Activated naive CD8-positive, alpha-beta T cell treated with anti-CD3 and anti-CD28 coated beads, Interleukin-2, amount 10 ng/mL, durations not matched to agents 7 days and 5 days (primary cell): ENCODE measurements at places on chromosomes 3 and 15. TPM values are rescaled to one million over a fixed set of nuclear protein-coding genes. Genes with fewer than 3 reads are reported as not detected.

DNA sequence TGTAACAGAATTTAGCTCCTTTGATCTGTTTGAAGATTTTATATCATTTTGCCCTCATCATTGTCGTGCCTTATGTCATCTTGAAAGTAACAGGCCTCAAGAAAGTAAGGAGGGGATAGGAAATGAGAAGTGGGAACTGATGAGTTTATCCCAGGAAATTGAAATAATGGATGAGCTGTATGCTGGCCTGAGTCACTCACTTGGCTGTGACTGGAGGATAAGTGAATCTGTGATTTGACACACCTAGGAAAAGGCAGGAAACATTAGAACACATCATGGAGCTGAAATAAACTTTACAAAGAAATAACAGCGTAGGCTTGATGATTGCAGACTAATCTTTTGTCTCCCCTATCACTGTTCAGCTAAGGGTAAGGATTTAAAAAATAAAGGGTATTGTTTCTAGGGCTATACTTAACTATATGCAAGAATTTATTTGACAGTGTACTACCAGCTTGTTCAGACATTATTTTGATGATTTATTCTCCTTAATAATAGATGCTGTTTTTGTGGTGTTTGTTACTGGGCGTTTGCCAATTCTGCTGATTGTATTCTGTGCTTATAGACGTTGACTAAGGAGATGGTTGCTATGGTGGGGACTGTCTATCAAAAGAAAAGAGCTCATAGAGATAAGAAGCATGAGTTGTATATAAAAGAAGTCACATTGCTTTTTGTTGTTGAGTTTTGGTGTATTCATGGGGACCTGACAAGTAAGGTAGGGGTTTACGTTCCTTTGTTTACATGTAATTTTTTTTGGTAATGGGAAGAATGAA, 105.6 kb upstream of the ROPN1 start:
- H3K36me3 ChIP-seq: no peaks in the 10 kb centered on the region
- H3K4me1 ChIP-seq: no peaks in the 10 kb centered on the region
- peaks cover 7% of the 10 kb centered on the region for H3K27me3 ChIP-seq
- no peak for DNase-seq

ZNF385D gene
- total RNA-seq: not detected

SCG5 gene
- 2.8 TPM for total RNA-seq

DNA sequence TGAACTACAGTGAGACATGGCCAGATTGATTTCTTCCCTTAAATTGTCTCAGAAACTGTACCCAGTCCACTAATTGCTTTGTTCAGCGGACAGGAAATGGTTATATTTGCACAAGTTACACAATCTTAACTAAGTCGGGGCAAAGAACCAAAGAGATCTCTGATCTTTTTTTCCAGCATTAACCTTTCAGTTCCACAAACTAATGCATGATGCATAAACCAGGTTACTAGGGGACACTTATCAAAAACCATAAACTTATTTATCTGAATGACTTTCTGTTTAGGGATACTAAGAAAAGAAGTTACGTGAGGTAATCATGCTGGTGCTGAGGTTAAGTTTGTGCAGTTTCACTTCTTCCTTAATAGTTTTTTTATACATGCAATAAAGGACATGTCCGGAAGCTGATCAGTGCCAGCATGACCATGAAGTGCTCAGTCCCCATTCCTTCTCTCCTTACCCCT, 22.4 kb downstream of the FNDC3B start:
- H3K36me3 ChIP-seq: peaks cover 14% of the 10 kb centered on the region
- no peak for DNase-seq
- H3K4me3 ChIP-seq: peak overlapping the region; percentile 52

DNA sequence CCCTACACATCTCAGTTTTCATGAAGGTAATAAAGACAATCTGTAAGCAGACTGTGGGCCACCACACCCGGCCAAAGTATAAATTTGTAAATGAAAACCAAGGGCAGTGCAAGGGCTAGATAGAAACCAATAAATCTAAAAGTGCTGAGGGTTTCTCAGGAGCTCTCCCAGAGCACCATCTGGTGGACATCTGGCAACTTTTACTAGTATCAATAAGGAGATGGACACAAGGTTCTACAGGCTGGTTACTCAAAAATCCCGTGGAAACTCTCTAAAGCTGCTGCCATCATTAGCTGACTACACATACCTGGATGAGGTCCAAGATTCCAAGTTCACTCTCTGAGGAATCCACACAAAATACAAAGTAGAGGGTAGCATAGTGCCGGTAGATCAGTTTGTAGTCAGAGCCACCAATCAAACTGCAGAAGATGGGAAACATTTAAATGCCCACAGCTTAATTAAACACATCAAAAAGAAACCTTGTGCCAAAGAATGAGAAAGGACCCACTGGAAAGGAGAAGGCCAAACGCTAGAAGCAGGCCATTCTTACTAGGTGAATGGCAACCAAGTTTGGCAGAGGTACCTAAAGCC, 5.5 kb downstream of the AP3S2 start:
- no peaks in the 10 kb centered on the region for H3K27me3 ChIP-seq
- H3K4me3 ChIP-seq: no peak overlapping the region
- no peak overlapping the region for H3K27ac ChIP-seq
- DNase-seq: no peak
- peaks cover 14% of the 10 kb centered on the region for H3K36me3 ChIP-seq

GRCh38 chr15:73019154-73019553, 33.1 kb upstream of the NEO1 start:
- no peak for DNase-seq
- no peaks in the 10 kb centered on the region for H3K36me3 ChIP-seq
- no peak overlapping the region for H3K27ac ChIP-seq
- peaks cover 2% of the 10 kb centered on the region for H3K4me1 ChIP-seq
- H3K27me3 ChIP-seq: peaks cover 33% of the 10 kb centered on the region

HEMK1 gene
- 102 TPM for total RNA-seq

LDHAL6B gene
- total RNA-seq: not detected

DNA sequence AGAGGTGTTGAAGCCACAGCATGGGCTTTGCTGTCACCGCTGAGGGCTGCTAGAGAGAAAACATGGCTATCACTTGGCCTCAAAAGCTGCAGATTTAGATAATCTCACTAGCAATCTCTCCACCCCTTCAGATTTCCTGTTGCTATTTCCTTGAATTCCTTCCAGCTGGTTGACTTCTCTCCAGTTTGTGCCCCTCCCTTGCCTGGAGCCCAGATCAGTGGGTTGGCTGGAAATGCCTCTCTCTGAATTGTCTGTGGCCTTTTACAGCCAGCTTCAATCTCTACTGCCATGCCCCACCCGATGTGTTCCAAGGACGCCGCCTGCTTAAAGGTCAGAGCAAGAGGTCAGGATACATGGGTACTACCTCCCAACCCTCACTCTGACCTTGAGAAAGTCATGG, 294.1 kb downstream of the NTRK3 start:
- no peak overlapping the region for H3K4me3 ChIP-seq
- H3K27me3 ChIP-seq: no peaks in the 10 kb centered on the region
- no peaks in the 10 kb centered on the region for H3K36me3 ChIP-seq
- H3K4me1 ChIP-seq: no peaks in the 10 kb centered on the region
- no peak overlapping the region for H3K27ac ChIP-seq

PRSS50 gene
- total RNA-seq: not detected

DNA sequence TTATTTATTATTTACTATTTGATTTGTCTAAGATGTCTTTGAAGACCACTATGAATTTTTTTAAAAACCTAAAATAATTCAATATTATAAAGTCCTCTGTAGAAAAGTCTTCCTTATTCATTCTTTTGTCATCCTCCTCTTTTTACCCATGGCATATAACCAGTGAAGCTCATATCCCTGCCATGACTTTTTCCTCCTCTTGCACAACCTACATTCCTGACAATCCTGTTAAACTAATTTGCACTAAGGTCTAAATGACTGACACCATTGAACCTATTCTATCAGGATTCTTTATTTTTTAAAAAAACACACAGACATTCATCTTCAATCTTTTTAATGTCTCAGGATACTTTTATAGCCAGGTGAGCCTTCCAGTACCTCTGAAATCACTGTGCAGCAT, 159.9 kb upstream of the SLC2A2 start:
- H3K27me3 ChIP-seq: no peaks in the 10 kb centered on the region
- no peak for DNase-seq
- peaks cover 16% of the 10 kb centered on the region for H3K4me1 ChIP-seq
- H3K4me3 ChIP-seq: no peak overlapping the region

DNA sequence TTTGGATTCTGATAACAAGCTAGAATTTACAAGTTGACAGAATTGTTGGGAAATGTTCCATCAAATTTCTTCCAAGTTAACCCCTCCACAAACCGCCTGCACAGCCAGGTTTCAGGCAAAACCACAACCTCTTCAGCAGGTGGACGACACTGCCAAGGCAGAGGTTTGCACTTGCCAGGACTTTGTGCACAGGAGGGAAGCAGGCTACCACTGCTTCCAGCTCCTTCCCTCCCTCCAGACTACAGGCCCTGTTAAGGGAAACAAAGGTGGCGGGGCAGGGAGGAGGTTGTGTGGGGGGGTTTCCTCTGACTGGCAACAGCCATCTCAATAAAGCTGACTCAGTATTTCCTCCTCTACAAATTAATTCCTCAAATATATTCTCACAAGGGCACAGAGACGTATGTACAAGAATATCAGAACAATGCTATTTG, 42.2 kb downstream of the TBC1D2B start:
- H3K4me3 ChIP-seq: peak overlapping the region; percentile 69
- peaks cover 73% of the 10 kb centered on the region for H3K4me1 ChIP-seq
- H3K27ac ChIP-seq: peak overlapping the region; percentile 71
- peaks cover 39% of the 10 kb centered on the region for H3K36me3 ChIP-seq
- DNase-seq: no peak
- no peaks in the 10 kb centered on the region for H3K27me3 ChIP-seq

DNA sequence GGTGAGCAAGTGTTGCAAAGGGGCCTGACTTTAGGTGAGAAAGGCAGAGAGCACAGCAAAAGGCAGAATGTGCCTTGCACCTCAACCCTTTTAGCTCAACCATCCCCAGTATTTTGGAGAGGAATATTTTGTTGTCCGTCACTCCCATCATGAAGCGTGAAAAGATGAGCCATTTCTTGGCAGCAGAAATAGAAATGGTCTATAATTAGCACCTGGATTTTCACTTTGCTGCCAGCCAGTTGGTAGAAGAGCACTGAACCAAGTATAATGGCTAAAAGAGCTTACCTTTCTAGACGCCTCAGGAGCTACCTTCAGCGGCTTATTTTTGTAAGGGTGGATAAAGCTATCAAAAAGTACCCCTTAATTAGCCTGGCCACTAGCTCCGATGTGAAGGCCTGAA, 406.7 kb downstream of the OCA2 start:
- H3K27me3 ChIP-seq: no peaks in the 10 kb centered on the region
- H3K4me3 ChIP-seq: no peak overlapping the region
- no peak overlapping the region for H3K27ac ChIP-seq
- no peaks in the 10 kb centered on the region for H3K36me3 ChIP-seq
- no peak for DNase-seq
- no peaks in the 10 kb centered on the region for H3K4me1 ChIP-seq

DNA sequence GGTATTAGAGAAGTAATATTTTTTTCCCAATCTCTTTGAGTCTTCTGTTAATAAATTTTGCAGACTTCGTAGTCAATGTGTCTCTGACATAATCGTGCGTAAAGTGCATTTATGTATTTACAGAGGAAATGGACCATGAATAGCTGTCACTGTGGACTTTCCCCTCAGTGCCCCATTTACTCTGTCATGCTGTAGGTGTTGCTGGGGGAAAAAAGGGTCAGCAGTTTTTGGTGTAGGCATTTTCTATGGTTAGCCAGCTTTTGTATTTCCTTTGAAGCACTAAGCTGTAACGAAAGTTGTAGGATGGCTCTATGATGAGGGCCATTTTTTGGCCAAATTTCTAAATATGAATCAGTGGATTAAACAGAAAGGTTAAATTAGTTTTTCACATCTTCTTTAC, 598.4 kb downstream of the FGF12 start:
- DNase-seq: no peak
- H3K36me3 ChIP-seq: no peaks in the 10 kb centered on the region
- no peaks in the 10 kb centered on the region for H3K4me1 ChIP-seq
- no peaks in the 10 kb centered on the region for H3K27me3 ChIP-seq

PRR23A gene
- total RNA-seq: not detected

GRCh38 chr15:100769975-100770340, 109.7 kb upstream of the ALDH1A3 start:
- H3K36me3 ChIP-seq: no peaks in the 10 kb centered on the region
- H3K4me1 ChIP-seq: no peaks in the 10 kb centered on the region
- no peak overlapping the region for H3K27ac ChIP-seq
- H3K27me3 ChIP-seq: no peaks in the 10 kb centered on the region

CPLX3 gene
- total RNA-seq: 0.17 TPM

TUSC7 gene
- total RNA-seq: not detected

DNA sequence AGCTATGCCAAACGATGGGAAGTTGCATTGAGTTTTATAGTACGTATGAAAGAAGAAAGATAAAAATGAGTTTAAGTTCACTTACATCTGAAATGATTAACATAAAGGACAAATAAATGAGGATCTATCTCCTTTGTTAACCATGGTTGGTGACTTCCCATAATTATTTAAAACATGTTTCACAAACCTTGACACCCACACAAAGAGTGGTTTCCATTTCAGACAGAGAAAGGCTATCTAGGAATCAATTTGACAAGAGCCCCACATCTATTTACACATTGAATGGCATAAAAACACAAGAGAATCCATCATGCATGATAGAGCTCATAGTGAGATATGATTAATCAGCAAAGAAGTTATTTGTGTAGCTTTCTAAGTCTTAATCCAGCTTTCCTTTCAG, 14.2 kb upstream of the MTMR10 start:
- no peak overlapping the region for H3K27ac ChIP-seq
- H3K4me3 ChIP-seq: no peak overlapping the region
- peaks cover 29% of the 10 kb centered on the region for H3K27me3 ChIP-seq
- peaks cover 3% of the 10 kb centered on the region for H3K36me3 ChIP-seq
- DNase-seq: no peak
- peaks cover 24% of the 10 kb centered on the region for H3K4me1 ChIP-seq

PLCB2 gene
- 174 TPM for total RNA-seq

DNA sequence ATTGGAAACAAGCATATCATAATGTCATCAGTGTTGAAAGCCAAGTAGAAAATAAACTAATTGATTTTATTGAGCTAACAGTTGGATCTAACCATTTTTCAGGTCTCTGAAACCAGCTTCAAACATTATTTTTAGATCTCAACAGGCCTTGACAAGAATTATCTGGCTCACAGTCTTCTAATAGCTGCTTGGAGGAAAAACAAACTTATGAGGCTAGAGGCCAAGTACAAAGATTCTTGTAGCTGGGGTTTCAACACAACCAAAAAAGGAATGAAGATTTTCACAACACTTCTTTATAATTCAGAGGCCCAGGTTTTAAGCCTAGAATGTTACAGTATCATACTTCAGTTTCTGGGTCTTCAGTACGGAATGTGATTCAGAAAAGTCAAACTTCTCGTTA, 3.7 kb downstream of the SETMAR start:
- H3K27me3 ChIP-seq: no peaks in the 10 kb centered on the region
- peaks cover 20% of the 10 kb centered on the region for H3K36me3 ChIP-seq
- H3K4me3 ChIP-seq: no peak overlapping the region
- no peak for DNase-seq

GRCh38 chr15:53757906-53758305, 1.6 kb downstream of the WDR72 start:
- H3K27ac ChIP-seq: no peak overlapping the region
- DNase-seq: no peak
- H3K4me3 ChIP-seq: no peak overlapping the region
- H3K36me3 ChIP-seq: no peaks in the 10 kb centered on the region
- H3K4me1 ChIP-seq: no peaks in the 10 kb centered on the region
- peaks cover 23% of the 10 kb centered on the region for H3K27me3 ChIP-seq
